Hair follicle dermal papilla cell (primary cell): ENCODE measurements at places on chromosomes 2 and 18. TPM values are rescaled to one million over a fixed set of nuclear protein-coding genes. Genes with fewer than 3 reads are reported as not detected.

Gene PRKAG3
- total RNA-seq = 0.16 TPM in 1 of 2 replicates, not detected in the other

Gene MAP3K19
- total RNA-seq = not detected in 2 replicates

Gene FER1L5
- total RNA-seq = 0.36 and 0.65 TPM in 2 replicates

Gene SETBP1
- 23.3 and 32.0 TPM in 2 replicates for total RNA-seq

Gene AMER3
- total RNA-seq = not detected in 2 replicates

Gene BCL11A
- total RNA-seq = 41.9 and 56.3 TPM in 2 replicates
